ENCODE measurements at places on chromosomes 13 and 19. TPM values are rescaled to one million over a fixed set of nuclear protein-coding genes. Genes with fewer than 3 reads are reported as not detected.

GRCh38 chr19:2190848-2191455, 27.2 kb downstream of the DOT1L start:
- DNase-seq: no peak

DNA sequence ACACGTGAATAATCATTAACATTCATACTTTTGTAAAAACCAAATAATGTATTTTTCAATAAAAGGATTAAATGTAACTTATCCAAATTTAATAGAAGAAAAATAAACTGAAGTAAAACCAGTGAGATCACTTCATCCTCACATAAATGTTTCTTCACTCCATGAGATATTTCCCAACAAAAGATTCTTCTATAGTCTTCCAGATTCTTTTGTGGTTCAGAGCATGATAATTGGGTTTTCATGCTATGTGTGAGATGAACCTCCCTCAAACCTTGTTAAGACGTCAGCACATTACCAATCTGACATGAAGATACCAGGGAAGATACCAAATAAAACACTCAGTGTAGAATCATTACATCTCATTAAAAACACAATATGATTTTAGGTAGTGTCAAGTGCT, 62.9 kb upstream of the OXGR1 start:
- no peak for DNase-seq

GRCh38 chr19:8141726-8142512, 7.5 kb downstream of the FBN3 start:
- DNase-seq: no peak

- no peak for DNase-seq
Observed at GRCh38 chr19:39139305-39139874, 13.8 kb downstream of the PAK4 start.

GRCh38 chr13:107238262-107238981, 670.5 kb upstream of the ARGLU1 start:
- DNase-seq: no peak

- peak; percentile 89 for DNase-seq
Observed at GRCh38 chr19:36331353-36332228, 47.4 kb downstream of the ZFP14 start.

DNA sequence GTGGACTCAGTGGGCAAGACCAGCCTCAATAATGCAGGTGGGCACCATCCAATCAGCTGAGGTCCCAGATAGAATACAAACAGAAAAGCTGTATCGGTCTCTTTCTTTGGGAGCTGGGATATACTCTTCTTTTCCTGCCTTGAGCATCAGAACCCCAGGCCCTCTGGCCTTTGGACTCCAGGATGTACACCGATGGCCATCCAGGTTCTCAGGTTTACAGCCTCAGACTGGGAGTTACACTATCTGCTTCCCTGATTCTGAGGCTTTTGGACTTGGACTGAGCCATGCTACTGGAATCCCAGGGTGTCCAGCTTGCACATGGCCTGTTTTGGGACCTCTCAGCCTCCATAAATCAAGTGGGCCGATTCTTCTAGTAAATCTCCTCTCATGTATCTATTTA, 27.6 kb upstream of the USP12 start:
- no peak for DNase-seq

DNA sequence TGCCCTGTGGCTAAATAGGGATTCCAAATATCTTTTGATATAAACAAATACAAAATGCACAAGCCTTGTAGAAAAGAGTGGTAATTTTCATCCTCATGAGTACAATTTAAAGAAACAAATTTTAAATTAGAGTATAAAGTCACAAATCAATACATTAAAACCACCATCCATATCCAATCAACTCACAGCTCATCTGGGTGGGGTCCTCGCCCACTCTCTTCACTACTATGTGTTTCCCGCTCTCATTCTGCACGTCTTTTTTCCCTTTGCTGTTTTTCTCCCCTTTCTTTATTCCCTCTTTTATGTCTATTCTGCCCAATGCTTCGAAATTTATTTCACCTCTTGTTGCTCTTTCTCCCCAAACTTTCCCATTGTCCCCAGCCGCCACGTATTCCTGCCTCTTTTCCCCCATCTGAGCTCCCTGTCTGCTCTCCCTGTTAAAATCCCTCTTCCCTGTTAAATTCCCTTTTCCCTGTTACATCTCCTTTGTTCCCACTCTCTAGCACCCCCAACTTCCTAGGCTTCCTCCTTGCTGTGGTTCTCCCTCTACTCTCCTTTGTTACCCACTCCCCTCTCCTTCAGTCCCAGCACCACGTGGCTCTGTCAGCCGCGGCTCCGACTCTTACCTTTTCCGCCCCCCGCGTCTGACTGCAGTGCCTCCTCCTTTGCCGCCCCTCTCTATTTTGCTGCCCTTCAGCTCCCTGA, 1.3 kb downstream of the ZNF616 start:
- DNase-seq: peak; percentile 18

- DNase-seq: no peak
Observed at GRCh38 chr13:50991579-50992521, 82.3 kb downstream of the RNASEH2B start.

- no peak for DNase-seq
Observed at GRCh38 chr19:50739914-50740426, 16.8 kb downstream of the CLEC11A start.

GRCh38 chr19:40280608-40281221, 4.4 kb downstream of the AKT2 start:
- no peak for DNase-seq

DNA sequence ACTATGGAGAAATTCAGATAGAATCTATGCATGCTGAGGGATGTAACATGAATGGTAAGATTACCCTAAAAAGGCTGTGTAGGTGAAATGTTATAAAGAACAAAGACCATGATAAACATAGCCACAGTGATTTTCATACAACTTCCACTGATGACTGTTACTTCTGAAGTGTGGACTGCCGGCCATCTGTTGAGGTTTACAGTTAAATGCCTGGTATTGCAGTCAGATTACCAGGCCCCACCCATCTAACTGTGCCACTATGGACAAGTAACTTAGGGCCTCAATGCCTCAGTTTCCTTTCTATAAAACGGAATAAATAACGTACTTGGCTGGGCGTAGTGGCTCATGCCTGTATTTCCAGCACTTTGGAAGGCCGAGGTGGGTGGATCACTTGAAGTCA, 395.6 kb downstream of the KLF12 start:
- DNase-seq: no peak

DNA sequence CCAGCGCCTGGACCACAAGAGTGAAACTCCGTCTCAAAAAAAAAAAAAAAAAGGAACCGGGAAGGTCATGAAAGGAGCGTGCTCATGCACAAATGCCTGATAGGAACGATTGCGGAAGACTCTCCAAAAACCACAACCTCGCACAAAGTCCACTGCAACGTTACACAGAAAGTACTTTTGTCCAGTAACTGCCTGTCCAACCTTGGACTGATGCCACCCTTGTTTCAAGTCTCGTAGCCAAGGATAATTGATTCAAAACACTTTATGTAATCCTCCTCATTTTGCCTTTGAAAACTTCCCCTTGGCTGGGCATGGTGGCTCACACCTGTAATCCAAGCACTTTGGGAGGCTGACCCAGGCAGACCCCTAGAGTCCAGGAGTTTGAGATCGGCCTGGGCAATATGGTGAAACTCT, 13.7 kb downstream of the LGALS7 start:
- DNase-seq: no peak

- DNase-seq: no peak
Observed at GRCh38 chr13:40304391-40304790, 362.1 kb downstream of the FOXO1 start.

DNA sequence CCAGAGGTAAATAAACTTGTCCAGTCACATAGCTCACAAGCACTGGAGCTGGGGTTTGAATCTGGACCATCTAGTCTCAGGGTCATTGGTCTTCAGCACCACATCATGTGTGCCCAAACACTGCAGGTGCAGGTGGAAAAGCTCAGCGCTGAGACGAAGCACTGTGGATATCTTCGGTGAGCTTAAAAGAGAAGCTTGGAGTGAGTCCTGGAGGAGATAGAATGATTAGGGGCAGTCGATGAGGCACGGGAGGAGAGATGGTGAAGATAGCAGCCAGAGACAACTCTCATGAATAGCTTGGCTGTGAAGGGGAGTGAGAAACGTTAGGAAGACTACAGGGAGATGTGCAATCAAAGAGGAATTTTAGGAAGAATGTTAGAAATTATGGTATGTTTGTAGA, 389.3 kb downstream of the FGF9 start:
- no peak for DNase-seq

- no peak for DNase-seq
Observed at GRCh38 chr13:42607546-42607945, 33.6 kb downstream of the TNFSF11 start.

GRCh38 chr13:100464006-100464405, 124.6 kb downstream of the GGACT start:
- DNase-seq: no peak

GRCh38 chr19:15300533-15301197, 31.7 kb downstream of the BRD4 start:
- DNase-seq: no peak

DNA sequence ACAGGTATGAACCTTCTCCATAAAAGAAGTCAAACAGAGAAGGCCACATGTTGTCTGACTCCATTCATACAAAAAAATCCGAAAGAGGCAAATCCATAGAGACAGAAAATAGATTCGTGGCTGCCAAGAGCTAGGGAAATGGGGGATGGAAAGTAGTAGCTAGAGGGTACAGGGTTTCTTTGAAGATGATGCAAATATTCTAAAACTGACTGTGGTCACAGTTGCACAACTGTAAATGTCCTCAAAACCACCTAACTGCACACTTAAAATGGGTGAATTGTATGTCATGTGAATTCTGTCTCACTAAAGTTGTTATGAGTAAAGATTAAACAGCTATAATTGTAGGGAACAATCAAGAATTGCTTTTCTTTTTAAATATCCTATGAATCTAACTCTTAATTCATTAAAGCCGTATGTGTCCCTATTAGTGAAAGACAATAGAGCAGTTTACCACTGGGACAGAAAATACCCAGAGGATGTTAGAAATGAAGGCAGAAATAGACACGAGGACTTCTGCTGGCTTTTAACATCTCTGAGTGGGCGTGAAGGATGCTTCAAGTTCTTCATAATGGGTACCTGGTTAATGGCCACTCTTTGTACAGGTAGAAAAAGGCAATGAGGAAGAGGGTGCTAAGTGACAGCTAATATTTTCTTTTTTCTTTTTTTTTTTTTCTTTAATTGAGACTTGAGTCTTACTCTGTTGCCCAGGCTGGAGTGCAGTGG, 21.2 kb downstream of the INSR start:
- no peak for DNase-seq

GRCh38 chr13:23561261-23561660, 9.0 kb upstream of the TNFRSF19 start:
- DNase-seq: no peak

DNA sequence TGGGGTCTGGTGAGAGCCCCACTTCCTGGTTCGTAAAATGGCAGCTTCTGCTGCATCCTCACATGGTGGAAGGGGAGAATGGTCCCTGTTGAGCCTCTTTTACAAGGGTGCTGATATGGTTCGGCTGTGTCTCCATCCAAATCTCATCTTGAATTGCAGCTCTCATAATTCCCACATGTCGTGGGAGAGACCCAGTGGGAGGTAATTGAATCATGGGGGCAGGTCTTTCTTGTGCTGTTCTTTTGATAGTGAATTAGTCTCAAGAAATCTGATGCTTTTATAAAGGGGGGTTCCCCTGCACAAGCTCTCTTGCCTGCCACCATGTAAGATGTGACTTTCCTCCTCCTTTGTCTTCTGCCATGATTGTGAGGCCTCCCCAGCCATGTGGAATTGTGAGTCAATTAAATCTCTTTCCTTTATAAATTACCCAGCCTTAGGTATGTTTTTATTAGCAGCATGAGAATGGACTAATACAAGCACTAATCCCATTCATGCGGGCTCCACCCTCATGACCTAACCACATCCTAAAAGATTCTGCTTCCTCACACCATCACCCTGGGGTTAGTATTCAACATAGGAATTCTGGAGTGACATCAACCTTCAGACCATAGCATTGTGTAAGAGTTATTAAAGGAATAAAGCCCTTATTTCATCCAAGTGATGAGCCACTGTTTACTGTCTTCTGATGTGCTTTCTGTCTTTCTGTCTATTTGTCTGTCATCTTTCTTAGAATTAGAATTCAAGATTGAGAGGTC, 159.0 kb upstream of the IRS2 start:
- DNase-seq: no peak

DNA sequence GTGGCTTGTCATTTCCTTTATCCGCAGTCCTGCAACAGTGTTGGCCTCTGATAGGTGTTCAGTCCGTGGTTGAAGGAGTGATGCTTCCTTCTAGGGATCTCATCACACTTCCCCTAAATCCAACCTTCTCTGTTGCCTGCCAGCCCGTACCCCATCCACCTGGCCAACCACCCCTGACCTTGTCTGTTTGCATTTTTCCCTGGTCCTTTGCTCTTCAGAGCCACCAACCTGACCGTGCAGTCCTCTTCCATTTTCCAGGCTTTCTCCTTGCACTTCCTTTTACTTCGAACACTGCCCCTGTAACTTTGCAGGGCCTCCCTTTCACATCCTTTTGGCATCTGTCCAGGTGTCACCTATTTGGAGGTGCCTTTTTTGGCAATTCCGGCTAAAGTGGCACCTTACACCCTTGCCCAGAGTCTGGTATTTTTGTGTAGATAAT, 696 bp downstream of the ZNF460 start:
- no peak for DNase-seq

GRCh38 chr13:41282129-41282571, 18.8 kb upstream of the MTRF1 start:
- no peak for DNase-seq

Gene ZNF544
- total RNA-seq: 39.8 TPM

Gene SIAH3
- total RNA-seq: not detected

Gene SLAIN1
- 7.7 TPM for total RNA-seq

Gene ZNF20
- total RNA-seq: 4.0 TPM

Gene COMMD6
- 296 TPM for total RNA-seq

Gene RASGRP4
- 1.8 TPM for total RNA-seq

Gene TLE5
- 448 TPM for total RNA-seq

Gene FAM32A
- 62.6 TPM for total RNA-seq

Data from ovary (tissue), 10 donors.